T-helper 2 cell treated with Interferon-gamma antibody and Interleukin-4, amounts not matched to agents 5 μg/mL and 100 μg/mL, for 36 hours (primary cell): ENCODE measurements at places on chromosomes 3 and 15.

- no peak for DNase-seq
Measured at GRCh38 chr15:73854265-73854664, 19.1 kb upstream of the TBC1D21 start.

DNA sequence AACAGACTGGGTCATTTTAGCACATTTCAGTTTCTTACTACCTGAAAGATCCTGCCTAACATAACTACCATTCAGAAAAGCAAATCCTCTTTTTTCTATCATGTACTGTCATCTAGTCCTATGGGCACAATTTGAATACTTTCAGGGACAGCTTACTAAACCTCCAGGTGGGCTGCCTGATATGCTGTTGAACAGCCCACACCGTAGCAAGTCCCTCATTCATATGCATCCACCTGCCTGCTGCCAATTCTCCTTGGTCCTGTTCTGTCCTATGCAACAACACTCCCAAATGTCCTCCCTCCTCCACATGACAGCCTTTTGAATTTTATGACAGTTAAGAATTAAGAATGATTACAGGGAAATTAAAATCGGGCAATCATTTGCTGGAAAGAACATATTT lies 137.9 kb downstream of the KCNAB1 start:
- no peak for DNase-seq

- no peak for DNase-seq
Measured at GRCh38 chr15:88744548-88745020, 58.7 kb upstream of the ACAN start.

DNA sequence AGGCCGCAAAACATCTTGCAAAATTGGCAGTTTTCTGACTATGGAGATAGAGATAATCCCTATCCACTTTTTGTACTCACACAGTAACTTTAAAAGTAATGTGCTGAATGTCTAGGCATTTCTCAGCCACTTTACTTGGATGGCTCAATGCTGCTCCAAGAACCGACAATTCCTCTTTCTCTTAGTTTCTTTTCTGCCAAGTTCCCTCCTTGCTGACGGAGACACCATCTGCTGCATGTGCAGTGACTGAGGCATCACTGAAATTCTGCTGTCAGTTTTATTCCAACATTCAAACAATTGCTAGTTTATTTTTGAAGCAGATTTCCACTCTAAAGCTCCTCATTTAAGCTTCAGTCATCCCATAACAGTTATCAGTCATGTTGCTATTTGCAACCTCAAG lies 116.0 kb upstream of the RBMS3 start:
- DNase-seq: no peak

DNA sequence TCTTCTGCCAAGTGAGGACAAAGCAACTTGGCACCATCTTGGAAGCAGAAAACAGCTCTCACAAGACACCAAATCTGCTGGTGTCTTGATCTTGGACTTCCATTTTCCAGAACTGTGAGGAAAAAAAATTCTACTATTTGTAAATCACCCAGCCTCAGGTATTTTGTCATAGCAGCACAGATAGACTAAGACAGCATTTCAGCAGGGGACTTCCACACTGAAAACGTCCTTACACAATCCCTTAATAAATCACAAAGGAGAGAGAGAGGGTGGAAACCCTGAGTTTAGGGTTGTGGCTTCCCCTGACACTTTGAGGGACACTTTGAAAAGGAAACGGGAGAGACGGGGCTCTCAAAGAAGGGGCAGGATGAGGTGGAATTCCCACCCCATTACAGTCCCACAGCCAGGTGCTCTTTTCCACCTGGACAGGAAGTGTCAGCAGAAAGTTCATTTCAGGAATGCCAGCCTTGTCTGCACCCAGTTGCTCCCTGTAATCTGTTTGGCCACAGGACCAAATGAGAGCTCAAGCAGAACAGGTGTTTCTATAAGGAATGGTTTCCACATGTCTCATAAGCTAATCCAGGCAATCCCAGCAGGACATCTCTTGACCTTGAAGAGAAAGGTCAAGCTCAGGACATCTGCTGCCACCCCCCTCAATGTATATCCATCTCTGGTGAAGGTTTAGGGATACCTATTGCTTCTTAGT lies 51.3 kb downstream of the MYLK start:
- no peak for DNase-seq

- peak; percentile 95 for DNase-seq
Measured at GRCh38 chr15:74937590-74938371, at the start of gene COX5A. TSS of gene COX5A (minus strand) at chr15:74938073. CDS start at chr15:74938014, 59 bp downstream.

DNA sequence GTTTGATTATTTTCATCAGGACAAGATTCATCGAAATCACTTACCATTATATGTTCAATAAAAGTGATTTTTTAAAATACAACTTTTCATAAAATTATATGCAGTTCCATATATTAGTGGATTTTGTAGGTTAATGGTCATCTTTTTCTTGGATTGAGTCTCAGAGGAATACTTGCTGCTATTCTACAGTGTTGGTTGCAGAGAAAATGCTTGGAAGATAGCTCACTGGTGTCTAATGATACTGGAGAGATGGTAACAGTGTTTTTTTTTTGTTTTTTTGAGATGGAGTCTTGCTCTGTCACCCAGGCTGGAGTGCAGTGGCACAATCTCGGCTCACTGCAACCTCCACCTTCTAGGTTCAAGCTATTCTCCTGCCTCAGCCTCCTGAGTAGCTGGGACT lies 143.3 kb downstream of the TCF12 start:
- DNase-seq: no peak

GRCh38 chr3:151924753-151925152 lies 51.3 kb downstream of the SUCNR1 start:
- DNase-seq: no peak

DNA sequence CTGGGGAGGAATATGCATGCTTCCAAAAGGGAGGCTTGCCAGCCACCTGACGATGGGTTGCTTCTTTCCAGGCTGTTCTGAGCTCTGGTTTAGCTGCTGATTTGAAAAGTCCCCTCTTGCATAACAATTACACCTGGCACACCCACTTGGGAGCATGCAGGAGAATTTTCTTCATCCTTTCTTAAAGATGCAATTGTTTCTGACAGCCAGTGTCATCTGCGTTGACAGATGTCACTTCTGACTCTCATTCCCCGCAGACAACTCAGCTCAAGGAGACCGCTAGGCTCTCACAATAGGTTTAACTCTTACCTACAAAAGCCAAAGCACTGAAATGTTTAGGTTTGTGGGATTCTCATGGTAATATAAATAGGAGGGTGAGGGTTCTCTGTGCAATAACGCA lies 185.6 kb upstream of the SYNPR start:
- no peak for DNase-seq

- no peak for DNase-seq
Measured at GRCh38 chr3:160841455-160841854, 85.4 kb downstream of the PPM1L start.

GRCh38 chr15:87115795-87116194 lies 1036.1 kb downstream of the AGBL1 start:
- DNase-seq: no peak

GRCh38 chr15:86347245-86347644 lies 267.6 kb downstream of the AGBL1 start:
- DNase-seq: no peak

DNA sequence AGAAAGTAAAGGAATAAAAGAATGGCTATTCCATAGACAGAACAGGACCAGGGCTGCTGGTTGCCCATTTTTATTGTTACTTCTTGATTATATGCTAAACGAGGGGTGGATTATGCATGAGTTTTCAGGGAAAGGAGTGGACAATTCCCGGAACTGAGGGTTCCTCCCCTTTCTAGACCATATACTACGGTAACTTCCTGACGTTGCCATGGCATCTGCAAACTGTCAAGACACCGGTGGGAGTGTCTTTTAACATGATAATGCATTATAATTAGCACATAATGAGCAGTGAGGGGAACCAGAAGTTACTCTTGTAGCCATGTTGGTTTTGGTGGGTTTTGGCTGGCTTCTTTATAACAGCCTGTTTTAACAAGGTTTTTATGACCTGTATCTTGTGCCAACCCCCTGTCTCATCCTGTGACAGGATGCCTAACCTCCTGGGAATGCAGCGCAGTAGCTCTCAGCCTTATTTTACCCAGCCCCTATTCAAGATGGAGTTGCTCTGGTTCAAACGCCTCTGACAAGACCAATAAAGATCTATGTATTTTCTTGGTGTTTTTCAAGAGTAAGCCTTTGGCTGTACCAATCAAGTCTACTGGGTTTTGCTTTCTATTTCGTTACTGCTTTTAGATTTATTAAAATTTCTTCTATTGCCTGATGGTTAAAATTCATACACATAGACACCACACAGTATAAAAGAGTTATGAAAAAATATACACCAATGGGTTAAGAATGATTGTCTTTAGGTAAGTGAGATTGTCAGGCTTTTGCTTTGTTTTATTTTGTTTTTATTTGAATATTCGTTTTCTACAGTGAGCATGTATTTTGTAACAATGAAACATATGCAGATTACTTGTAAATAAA lies 37.4 kb upstream of the CTDSPL start:
- DNase-seq: no peak

DNA sequence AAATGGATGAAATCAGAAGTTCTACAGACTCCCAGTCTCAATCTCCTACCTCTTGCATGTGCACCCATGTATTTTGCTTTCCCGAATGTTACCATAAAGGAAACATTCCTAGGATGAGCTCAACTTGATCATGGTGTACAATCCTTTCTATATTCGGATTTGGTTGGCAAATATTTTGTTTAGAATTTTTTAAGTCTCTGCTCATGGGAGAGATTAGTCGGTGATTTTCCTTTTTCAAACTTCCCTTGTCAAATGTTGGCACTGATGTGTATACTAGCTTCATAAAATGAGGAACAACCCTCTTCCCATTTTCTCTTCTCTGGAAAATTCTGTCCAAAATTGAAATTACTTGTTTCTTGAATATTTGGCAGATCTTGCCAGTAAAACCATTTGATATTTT lies 317.6 kb upstream of the RASGRP1 start:
- DNase-seq: no peak

GRCh38 chr3:38260474-38260873 lies 5.1 kb upstream of the SLC22A13 start:
- DNase-seq: no peak

- no peak for DNase-seq
Measured at GRCh38 chr15:38029736-38030135, 95.3 kb downstream of the TMCO5A start.

DNA sequence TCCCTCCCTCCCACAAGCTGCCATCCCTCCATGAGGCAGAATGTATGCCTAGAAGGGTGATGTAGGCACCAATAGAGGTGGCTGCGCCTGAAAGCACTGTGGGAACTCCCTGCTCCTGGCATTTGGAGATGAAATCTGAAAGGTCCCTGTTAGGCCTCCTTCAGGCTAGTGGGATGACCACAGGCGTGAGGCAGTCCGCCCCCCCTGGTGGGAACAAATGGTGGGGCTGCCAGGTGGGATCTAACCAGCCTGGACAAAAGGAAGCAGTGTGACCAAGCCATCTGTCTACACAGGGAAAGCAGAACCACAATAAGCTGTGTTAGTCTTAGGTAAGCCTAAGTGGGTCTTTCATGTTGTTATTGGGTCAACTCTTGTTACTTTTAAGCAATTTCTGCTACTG lies 25.3 kb downstream of the IL5RA start:
- no peak for DNase-seq

GRCh38 chr3:8201886-8202285 lies 299.7 kb upstream of the LMCD1 start:
- DNase-seq: no peak

DNA sequence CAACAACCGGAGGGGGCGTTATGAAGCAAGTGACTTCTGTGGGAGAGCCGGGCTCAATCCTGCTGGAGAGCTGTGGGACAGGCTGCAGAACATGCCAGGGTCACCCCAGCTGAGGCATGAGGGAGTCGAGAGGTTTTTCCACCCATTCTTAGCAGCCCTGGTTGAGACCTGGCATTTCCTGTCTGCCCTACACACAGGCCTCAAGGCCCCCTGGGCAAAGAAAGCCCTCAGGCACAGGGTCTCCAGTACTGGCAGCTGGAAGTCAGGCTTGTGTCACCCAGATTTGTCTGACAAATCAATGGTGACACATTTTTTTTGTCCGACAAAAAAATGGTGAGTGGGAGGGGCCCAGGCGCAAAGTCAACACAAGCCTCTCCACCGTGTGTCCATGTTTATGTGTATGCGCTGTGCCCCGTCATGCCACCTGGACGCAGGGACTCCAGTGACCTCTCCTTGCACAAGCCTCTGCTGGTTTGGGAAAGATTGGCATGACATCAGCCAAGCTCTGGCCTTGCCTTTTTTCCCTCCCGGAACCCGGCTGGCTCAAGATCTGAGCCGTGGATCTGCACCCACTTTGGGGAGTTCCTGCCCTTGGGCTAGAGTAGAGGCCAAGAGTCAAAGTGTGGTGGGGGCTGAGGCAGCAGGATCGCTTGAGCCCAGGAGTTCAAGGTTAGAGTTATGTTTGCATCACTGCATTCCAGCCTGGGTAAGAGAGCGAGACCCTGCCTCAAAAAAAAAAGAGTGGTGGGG lies 20.8 kb upstream of the ALAS1 start:
- DNase-seq: no peak

- no peak for DNase-seq
Measured at GRCh38 chr3:196931828-196932587, 10.3 kb downstream of the NCBP2 start.

GRCh38 chr3:190585805-190586630 lies 72.1 kb downstream of the IL1RAP start:
- peak; percentile 82 for DNase-seq

DNA sequence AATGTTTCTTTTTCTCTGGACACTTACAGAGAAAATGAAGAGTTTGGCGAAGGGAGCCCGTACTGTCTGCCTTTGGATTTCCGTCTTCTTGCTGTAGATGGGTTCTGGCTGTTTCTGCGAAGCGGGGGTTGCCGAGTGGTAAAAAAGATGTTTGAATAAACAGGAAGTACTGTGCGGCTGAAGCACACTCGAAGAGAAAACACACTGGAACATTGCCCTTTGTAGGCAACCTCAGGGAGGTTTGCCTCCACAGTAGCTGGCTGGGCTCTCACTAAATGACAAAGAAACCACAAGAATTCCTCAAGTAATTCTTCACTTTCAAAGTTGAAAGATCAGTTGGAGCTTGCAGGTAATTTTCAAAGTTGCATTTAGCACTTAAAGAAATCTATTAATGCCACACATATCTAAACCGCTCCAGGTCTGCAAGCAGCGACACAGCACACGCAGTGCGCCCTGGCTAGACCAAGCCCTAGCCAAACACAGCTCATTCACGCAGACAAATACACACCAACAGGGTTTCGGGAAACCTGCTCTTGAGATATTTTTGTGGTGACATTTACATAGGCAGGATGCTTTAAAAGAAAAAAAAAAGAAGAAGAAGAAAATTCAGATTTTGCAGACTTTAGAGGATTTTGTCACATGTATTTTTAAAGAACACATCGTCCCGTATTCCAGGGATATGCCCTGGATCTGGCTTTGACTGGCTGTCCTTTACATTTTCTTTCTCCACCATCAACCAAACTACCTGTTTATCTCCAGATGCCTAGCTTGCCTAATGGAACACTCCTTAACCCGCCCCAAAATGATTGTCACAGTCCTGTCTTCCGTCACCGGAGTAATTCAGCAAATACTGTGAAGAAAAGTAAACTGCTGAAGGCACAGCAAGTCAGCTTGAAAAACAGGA lies 452.8 kb downstream of the FOXP1 start:
- peak; percentile 77 for DNase-seq

DNA sequence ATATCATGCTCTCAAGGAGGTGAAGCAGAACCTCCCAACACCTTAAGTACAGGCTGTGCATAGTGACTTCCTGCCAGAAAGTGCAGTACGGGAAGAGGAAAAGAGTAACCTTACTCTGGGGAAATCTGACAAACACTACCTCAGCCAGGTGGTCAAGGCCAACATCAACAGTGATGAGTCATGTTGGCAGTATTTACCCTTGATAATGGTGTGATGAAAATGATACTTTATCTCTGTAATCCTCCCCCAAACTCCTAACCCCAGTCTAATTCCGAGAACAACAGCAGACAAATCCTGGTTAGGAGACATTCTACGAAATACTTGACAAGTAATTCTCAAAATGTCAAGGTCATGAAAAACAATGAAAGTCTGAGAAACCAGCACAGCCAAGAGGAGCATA lies 26.5 kb downstream of the ANKDD1A start:
- DNase-seq: no peak
